ENCODE measurements at places on chromosomes 13 and 19.

DNA sequence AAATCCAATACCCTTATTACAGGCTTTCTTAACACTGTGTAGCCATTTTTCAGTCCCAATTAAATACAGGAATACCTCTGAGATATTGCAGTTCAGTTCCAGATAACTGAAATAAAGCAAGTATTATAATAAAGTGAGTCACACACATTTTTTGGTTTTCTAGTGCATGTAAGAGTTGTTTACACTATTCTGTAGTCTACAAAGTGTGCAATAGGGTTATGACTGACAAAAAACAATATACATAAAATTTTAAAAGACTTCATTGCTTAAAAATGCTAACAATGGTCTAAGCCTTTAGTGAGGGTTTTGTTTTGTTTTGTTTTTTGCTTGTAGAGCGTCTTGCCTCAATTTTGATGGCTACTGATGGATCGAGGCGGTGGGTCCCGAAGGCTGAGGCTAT is 434.4 kb upstream of the NBEA start:
- DNase-seq: no peak

DNA sequence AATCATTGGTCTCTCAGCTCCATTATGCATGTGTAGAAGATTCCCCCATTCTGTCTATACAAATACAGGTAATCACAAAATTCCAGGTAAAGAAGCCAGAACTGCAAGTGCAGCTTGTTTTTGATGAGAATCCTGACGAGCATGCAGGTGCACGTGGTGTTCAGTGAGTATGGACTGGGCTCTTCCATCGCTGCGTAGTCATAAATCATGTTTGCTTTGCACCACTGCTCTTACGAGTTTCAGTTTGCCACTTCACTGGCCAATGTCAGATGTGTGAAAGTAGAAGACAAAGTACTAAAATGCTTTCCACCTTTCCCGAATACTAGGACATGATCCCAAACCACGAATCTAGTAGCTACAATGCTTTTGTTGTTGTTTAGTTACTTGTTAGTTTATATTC is 390.7 kb downstream of the LIG4 start:
- DNase-seq: no peak

DNA sequence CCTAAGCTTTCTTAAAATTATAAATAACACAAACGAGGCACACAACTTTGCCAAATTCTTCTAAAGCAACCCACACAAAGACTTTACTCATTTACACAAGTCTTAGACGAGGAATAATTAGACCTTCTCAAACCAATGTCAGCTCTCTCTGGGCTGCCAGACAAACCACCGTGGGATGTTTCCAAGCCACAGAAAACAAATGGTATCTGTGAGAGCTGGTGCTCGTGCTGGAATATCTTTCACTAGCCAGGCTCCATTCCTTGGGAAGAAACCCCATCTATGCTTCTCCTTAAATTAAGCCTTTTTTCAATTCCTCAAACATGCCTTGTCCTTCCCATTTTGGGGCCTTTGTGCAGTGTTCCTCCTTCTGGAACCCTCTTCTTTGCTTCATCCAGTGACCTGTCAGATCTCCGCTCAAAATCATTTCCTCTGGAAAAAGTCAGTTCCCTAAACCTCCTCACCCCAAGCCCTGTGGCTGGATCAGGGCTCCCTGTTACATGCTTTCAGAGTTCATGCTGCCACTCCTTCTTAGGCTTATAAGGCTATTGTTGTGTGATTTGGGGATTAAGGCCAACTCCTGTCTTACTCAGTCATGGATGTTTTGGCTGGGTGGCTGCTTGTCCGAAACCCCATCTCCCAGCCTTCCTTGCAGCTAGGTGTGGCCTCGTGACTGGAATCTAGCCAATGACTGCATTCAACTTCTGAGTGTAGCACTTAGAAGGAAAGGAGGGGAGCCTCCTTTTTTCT is 64.2 kb upstream of the GTF2F2 start:
- DNase-seq: peak; percentile 30

- peak; percentile 18 for DNase-seq
These were observed 2.1 kb downstream of the KCNN4 start for GRCh38 chr19:43778651-43779050.

GRCh38 chr13:24473686-24474085 is 38.9 kb downstream of the PARP4 start:
- no peak for DNase-seq

- DNase-seq: peak; percentile 8
These were observed 30.5 kb downstream of the VAV1 start for GRCh38 chr19:6803036-6803404.

- DNase-seq: no peak
These were observed 15.0 kb downstream of the MRPS12 start for GRCh38 chr19:38945562-38946228.

DNA sequence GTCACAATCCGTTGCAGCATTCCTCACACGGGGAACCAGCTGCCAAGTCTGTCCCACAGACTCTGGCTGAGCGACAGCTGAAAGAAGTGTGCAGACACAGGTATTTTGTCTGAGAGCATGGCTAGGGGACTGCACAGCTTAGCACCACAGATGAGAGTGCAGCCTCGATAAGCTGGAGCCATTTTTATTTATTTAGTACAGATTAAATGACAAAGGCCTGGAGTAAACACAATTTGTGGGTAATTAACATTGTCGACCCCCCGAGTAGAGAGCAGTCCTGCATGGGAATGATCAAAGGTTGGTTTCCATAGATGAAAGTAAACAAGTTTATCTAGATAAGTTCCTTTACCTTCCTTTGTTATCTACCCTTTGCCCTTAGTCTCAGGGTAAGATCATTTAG is 836.2 kb downstream of the DACH1 start:
- no peak for DNase-seq

Measured in activated CD4-positive, alpha-beta T cell treated with anti-CD3 and anti-CD28 coated beads, Interleukin-2, amount 50 U/mL, for 48 hours (primary cell).